ENCODE measurements at places on chromosomes 6 and 20. TPM values are rescaled to one million over a fixed set of nuclear protein-coding genes. Genes with fewer than 3 reads are reported as not detected.

Gene SLC17A3
- not detected for total RNA-seq

Gene IP6K3
- total RNA-seq: 1.5 TPM

DNA sequence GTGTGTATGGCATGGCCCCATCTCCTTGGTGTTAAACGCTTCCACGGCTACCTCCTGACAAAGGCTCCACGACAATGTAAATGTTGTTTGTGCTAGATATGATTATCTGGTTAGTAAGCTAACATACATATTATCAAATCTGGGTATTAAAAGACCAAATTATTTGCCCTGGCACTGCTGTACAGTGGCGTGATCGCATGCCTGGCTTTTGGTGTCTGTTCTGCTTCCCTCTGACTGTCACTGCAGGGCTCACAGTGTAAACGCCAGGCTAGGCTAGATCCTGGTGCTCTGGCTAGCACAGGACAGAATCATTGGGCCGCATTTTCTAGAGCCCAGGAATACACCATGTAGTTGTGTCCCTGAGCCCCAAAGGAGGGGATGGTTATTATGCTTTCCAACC lies 38.7 kb downstream of the CD164 start:
- no peak for DNase-seq

- DNase-seq: no peak
These were observed 120.3 kb upstream of the LGSN start for GRCh38 chr6:63440057-63440456.

DNA sequence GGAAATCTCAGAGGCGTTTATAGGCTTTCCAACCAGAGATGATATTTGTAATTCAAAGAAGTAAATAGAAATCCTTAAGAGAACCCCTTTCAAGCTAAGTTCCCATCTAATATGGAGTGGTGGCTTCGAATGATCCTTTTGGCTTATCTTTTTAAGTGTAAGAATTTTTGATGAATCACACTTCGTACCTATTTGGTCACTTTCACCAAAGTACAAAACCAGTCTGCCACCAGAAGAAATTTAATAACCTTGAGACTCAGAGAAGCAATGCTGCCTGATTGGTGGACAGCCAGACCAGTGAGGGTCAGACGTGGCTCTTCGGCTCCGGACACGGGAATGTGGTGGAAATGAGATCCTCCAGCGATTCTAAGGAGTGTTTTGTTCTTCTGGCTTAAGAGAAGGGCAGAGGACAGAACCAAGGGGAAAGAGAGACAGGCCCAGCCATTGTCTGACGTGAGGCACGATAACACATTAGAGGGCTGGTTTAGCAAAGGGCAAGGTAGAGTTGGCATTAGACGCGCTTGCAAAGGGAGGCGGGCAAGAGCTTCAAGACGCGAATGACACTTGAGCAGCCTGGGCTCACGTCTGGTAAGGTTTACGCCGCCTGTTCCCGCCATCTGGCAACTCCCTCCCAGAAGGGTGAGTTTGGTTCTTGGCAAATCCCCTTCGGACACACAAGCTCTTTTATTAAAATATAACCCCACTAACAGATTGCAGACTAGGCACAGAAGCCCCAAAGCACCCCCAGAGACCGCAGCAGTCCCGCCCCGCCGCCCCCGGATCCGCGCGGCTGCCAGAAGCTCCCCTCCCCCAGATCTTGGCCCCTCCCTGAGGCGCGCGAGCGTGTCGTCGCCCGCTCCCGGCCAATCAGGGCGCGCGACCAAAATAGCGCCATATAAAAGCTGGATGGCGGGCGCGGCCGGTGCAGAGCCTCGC lies 50.0 kb upstream of the EZR start:
- DNase-seq: no peak

GRCh38 chr6:137387096-137387764 lies 107.0 kb downstream of the OLIG3 start:
- no peak for DNase-seq

Gene SEL1L2
- total RNA-seq: not detected

Gene SFTA2
- not detected for total RNA-seq

Gene ZSCAN31
- 11.3 TPM for total RNA-seq

Gene ANKEF1
- total RNA-seq: 4.2 TPM

GRCh38 chr20:11083841-11084240 lies 410.0 kb upstream of the JAG1 start:
- no peak for DNase-seq

- DNase-seq: no peak
These were observed 1.0 kb upstream of the TOMM34 start for GRCh38 chr20:44961011-44961869.

DNA sequence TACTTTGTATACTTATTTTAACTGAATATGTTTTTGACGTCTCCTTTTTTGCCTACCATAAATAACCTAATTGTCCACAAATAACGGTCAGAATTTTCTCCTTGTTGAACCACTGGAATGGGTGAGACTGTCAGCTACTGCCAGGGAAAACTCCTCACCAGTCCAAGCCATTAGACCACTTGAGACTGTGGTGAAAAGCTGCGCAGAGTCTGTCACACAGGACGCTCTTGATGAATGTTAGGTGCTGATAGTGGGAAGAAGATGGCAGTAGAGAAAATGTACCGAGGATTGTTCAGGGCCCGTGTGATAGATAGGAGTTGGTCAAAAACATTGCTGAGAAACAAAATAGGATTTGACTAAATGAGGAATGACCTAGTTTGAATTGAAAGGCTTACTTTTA lies 75.6 kb upstream of the KIF25 start:
- no peak for DNase-seq

Gene RSPO4
- not detected for total RNA-seq

- DNase-seq: no peak
These were observed 44.9 kb upstream of the CCDC28A start for GRCh38 chr6:138728662-138729061.

Gene MICB
- total RNA-seq: 3.2 TPM

GRCh38 chr20:63635431-63636141 lies 8.7 kb upstream of the GMEB2 start:
- no peak for DNase-seq

Gene SLC22A16
- not detected for total RNA-seq

DNA sequence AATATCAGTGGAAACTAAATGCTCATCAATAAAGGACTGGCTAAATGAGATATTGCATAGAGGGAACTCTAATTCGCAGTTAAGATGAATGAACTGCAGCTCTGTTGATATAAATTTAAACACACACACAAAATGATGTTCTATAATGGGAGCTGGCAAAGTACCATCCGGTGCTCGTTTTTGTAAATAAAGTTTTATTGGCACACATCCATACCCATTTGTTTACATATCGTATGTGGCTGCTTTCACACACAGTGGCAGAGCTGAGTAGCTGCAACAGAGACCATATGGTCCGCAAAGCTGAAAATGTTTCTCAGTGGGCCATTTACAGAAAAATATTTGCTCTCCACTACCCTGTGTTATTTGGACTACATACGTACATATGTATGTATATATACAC lies 120.7 kb downstream of the EDN3 start:
- DNase-seq: no peak

GRCh38 chr20:2152317-2152716 lies 50.7 kb downstream of the STK35 start:
- DNase-seq: no peak

Gene HDGFL1
- not detected for total RNA-seq

Gene PERP
- total RNA-seq: 279 TPM

DNA sequence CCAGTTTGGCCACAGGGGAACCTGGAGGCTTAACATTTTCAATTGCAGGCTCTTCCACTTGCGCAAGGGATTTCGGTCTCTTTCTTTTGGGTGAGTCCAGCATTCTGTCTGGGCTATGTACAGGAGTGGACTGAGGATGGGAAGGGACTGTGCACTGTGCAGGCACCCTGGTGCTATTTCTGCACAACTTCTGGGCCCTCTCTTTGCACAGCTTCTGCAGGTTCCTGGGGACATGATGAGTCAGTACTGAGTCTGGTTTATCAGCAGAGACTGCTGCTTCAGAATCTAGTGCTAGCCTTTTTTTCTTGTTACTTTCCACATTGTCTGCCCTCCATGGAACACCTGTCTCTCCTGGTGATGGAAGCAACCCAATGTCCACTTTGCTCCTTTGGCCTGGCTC lies 78.5 kb upstream of the ASF1A start:
- no peak for DNase-seq

Gene SIRPD
- total RNA-seq: not detected

GRCh38 chr6:119449331-119450156 lies 100.0 kb upstream of the MAN1A1 start:
- no peak for DNase-seq

DNA sequence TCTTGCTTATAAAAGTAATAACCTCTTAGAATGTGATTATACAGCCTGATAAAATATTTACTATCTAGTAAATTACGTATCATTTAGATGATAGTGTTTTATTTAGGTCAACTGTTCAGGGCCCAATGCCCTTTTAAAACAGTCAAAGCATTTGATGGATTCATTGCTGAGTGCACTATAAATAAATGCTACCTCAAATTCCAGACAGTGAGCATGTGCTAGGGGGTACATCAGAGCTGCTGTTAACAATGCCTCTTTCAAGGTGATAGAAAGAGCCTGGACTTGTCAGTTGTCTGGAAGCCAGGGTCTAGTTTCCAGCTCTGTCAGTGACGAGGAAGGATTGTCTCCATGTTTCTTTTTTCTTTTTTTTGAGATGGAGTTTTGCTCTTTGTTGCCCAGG lies 7.5 kb upstream of the TMEM242 start:
- DNase-seq: no peak

Gene UNC5CL
- 0.25 TPM for total RNA-seq

GRCh38 chr6:134436950-134437349 lies 119.0 kb upstream of the SGK1 start:
- DNase-seq: no peak

DNA sequence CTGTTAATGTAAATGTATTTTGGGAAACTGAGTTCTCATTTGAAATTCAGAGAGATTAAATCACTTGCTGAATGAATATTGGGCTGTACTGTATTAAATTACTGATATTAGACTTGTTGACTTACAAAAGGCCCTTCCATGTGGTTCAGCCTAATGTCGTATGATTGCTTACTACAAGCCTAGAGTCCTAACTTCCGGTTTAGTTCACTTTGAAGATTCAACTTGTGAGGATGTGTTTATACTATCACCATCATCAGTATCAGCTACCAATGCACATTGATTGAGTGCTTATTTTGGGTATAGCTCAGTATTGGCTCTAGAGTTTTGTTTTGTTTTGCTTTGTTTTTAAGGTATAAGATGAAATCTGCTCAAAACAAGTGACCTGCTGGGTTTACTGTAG lies 48.3 kb downstream of the FAM217A start:
- no peak for DNase-seq

Gene PRDM13
- not detected for total RNA-seq

- DNase-seq: no peak
These were observed 290.3 kb upstream of the PRND start for GRCh38 chr20:4431446-4431845.

DNA sequence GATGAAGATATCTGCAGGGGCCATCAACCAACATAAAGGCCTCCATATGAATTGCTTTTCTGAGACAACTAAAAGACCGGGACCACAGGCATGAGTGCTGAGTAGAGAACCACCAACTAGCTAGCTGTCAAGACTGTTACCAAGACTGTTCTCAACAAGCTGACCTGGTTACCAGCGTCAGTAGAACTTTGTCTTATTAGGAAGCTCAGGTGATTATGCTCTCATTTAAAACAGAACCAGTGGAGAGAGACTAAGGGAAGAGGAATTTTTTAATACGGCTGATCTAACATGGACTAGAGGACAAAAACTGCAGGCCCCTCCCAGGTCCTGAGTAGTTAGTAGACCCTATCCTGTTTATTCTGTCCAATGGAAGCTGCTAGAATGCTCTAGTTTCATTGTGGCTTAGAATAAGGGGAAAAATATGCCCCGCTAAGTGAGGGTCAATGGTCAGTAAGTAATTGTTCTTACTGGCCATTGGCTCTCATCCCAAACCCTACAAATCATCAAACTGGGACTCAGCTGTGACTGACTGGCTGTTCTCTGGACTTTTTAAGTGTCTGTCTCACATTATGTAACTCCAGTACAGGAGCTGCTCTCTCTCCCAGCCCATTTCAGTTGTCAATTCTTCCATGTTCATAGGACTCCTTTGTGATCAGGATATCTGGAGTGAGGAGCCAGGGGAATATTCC lies 3.8 kb upstream of the DYNLRB1 start:
- DNase-seq: no peak

Gene WFDC5
- total RNA-seq: 6.1 TPM

DNA sequence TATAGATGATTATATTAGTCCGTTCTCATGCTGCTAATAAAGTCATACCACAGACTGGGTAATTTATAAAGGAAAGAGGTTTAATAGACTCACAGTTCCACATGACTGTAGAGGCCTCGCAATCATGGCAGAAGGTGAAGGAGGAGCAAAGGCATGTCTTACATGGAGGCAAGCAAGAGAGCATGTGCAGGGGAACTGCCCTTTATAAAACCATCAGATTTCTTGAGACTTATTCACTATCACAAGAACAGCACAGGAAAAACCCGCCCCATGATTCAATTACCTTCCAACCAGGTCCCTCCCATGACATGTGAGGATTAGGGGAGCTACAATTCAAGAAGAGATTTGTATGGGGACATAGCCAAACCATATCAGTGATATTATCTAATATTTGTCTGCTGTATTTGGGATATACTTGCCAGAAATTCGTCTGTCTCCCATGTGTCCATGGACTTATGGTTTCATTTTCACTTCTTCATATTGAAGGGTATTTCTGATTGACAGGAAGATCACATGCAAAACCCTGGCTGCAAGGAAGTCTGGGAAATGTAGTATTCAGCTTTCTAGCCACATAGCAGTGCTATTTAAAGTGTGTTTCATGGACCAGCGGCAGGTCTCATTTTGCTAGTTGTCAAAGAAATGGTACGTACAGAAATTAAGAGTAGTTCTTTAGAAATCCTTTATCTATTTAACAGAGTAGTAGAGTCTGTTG lies 50.5 kb upstream of the PAK5 start:
- no peak for DNase-seq

- no peak for DNase-seq
These were observed 496.2 kb upstream of the SULF2 start for GRCh38 chr20:48281501-48281900.

DNA sequence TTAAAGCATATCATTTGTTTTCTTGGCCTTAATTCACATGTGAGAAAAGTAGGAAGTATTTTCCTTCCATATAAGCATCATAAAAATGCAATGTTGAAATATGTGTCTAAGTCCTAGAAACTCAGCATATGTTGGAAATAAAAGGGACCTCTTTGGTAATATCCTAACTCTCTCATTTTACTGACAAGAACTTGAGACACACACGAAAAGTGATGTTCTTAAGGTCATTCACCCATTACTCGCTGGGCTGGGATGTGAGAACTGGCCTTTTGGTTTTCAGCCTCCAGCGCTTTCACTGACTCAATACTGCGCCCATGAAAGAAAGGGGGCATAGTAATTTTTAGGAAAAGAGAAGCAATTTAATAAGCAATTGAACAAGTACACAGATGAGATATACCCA lies 153.5 kb upstream of the SCGN start:
- DNase-seq: no peak

Gene C20orf144
- not detected for total RNA-seq

DNA sequence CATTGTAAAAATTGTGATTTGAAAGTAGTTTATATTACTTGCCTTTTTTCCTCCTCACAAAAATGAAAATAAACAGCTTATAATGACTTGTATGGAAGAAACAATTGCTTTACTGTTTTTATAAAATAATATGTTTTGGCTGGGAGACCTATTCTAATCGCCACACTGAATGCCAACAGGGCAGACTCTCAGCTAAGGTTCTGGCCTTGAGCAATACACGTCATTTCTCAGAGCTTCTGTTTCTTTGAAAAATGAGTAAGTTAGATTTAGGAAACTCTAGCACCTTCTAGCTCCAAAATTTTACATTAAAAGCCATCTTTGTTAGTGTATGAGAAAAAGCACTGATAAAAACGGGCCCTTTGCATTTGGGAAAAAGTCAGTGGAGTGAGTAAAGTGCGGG lies 166.6 kb downstream of the ARID1B start:
- DNase-seq: no peak

GRCh38 chr6:25316626-25317025 lies 37.5 kb downstream of the CARMIL1 start:
- DNase-seq: no peak

Data from vagina (tissue), 2 donors.